ENCODE measurements at places on chromosomes 11 and 22.

GRCh38 chr11:113289431-113290187 lies 24.8 kb upstream of the TTC12 start:
- peak; percentile 25 for DNase-seq

DNA sequence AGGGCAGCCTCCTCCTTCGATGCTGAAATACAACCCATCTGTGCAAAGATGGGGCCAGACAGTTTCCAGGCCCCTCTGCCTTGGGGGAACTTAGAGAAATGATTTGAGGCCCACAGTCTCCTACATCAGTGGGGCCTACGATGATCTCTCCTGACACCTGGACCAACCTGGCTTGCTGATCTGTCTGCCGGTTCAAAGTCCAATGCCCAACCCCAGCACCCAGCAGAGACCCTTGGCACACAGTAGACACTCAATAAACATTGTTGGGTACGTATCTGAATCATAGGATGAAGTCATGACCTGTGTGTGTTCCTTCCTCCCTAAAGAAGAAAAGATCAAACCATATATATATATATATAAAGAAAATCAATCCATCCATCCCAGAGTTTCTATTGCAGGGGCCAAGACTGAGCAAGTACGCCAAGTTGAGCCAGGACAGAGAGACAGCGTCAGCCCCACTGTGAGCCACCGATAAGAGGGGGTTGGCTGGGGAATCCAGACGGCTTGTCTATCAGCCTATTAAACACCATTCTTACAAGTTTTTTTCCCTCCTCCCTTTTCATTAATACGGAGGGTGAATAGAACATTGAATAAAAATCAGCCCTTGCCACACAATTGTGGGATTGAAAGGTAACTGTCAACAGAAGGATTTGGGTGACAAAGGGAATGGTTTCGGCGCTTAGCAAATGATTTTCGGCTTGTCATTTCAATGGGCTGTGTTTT lies 244.1 kb downstream of the MN1 start:
- DNase-seq, result no peak

DNA sequence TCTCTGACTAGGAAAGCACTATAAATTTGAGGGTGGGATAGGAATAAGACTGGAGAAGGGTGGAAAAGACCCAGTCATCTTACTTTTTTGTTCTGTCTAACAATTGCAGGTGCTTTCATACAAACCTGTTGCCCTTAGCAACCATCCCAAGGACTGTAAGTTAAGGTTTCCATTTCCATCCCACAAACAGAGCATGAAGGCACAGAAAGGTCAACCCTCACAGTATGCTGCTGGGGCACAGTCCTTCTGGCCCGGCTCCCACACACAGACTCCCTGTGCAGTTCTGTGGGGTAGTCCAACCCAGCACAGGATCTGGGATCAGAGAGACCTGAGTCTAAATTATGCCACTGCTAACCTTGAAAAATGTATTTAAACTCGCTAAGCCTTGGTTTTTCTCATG lies 38.4 kb upstream of the ETS1 start:
- no peak for DNase-seq

DNA sequence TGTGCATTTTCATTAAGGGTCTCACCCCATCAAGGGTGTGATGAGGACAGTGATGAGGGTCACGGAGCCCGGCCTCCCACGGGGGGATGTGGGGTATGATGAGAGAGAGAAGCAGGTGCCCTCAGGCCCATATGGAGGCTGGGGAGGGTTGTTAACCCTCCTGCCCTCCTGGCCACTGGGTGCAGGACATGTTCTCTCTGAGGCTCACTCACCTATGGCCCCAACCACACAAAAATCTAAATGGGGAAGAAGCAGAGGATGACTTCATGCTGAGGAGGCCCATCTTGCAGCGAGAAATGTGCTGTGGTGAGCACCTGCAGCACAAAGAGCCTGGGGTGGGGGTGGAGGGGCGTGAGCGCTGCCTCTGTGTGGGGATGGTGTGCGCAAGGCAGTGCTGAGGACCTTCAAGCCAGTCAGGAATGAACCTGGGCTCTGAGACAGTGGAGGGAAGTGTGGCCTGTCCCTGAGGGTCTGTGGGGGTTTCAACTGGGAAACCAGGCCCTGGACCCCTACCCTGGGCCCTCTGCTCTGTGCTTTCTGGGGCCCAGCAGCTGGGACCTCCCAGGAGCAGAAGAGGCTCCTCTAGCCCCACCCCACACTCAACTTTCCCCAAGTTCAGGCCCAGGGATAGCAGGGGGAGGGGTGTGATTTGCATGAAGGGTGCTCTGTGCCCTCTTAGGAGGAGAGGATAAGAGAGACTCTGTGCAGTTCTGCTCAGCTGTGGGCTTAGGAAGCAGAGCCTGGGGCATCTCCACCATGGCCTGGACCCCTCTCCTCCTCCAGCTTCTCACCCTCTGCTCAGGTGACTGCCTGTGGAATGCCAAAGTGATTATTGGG lies 43.0 kb upstream of the TOP3B start:
- no peak for DNase-seq

- no peak for DNase-seq
These were observed 92.0 kb downstream of the ZC3H12C start for GRCh38 chr11:110185121-110185591.

GRCh38 chr22:46537946-46538813 lies 760 bp upstream of the CELSR1 start:
- DNase-seq, result no peak

- DNase-seq, result no peak
These were observed 125.5 kb upstream of the SERPIND1 start for GRCh38 chr22:20648306-20648903.

DNA sequence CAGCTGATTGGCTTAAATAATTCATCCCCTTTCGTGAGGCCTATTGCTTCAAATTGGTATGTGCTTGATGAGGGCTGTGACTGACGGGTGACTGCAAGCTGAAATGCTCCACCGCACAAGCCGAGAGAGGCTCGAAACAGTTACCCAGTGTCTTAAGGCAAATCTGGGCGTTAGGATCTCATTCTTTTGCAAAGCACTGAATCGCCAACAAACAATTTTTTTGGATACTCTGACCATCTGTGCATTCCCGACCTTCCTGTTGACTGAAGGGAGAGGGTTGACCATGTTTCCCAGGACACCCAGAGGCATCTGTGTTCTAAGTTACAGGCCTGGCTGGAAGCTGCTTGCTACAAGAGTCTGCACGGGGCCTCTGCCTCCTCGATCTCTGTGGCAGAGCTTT lies 32.1 kb downstream of the CACNG2 start:
- DNase-seq, result no peak

DNA sequence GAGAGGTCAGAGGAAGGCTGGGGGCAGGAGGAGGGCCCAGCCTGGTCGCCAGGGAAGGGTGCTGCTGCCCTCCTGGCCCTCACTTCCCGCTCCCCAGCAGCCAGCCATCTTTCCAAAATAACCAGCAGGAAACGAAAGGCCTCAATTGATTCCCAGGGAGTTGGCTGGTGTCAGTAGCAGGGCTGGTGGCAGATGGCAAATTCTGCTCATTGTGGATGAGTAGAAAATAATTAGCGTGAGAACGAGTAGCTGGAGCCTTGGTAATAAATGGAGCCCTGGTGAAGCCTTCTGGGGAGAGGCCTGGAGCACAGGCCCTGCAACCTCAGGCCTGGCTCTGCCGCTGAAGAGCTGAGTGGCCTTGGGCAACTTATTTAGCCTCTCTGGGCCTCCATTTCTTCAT lies 31.3 kb downstream of the DAGLA start:
- no peak for DNase-seq

DNA sequence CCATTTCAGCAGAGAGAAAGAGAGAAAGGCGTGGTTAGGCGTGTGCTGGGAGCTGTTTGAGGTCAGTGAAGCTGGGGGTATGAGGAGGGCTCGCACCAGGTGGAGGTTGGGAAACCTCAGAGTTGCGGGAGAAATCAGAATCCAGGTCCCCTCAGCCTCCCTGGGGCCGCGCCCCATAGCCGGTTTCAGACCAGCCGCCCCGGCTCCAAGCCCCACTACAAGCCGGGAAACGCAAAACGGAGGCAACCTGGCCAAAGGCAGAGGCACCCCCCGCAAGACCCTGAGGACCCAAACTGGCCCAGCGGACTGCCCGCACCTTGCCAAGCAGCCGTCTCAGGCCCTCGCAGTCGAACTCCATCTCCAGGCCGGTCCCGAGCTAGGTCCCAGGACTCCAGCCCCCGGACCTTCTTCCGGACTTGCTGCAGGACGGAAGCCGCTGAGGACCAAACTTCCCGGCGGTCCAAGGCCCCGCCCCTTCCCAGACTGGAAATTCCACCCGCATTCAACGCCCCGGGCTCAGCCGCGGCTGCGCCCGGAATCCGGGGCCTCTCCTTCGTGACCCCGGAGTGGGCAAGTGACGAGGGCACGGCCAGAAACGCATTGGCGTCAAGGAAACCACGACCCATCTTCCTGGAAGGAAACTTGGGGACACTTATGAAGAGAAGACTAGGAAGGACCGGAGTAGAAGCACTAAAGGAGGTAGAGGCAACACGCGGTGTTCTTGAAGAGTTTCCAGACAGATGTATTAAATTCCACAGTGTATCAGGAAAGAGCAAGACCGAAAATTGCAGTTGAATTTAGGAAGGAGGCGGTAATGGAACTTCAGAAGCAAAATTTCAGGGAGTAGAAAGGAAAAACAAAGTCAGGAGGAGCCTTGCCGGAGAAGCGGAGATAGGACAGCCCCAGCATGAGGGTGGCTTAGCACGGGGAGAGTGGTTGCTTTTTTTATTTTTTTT lies at the start of gene UEVLD:
Gene UEVLD (minus strand): TSS at position 438 of the 956 bp plus-strand sequence. CDS start 80 bp downstream, at position 358.
- DNase-seq, result peak; percentile 75

DNA sequence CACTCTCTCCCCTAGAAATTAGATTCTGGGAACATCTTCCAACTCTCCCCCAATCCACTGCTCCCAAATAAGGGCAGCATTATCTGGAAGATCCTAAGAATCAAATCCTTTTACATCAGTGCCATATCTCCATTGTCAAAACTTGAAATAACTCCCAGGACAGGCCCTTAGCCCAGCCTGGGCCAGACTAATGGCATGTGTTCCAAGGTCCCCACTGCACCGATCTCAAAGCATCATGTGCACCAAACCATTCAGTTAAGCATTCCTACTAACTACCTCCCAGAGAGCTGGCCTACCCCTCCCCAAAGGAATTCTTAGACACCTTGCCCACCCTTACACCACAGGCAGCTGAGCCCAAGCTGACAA lies 44.2 kb upstream of the POU2AF1 start:
- DNase-seq, result no peak

DNA sequence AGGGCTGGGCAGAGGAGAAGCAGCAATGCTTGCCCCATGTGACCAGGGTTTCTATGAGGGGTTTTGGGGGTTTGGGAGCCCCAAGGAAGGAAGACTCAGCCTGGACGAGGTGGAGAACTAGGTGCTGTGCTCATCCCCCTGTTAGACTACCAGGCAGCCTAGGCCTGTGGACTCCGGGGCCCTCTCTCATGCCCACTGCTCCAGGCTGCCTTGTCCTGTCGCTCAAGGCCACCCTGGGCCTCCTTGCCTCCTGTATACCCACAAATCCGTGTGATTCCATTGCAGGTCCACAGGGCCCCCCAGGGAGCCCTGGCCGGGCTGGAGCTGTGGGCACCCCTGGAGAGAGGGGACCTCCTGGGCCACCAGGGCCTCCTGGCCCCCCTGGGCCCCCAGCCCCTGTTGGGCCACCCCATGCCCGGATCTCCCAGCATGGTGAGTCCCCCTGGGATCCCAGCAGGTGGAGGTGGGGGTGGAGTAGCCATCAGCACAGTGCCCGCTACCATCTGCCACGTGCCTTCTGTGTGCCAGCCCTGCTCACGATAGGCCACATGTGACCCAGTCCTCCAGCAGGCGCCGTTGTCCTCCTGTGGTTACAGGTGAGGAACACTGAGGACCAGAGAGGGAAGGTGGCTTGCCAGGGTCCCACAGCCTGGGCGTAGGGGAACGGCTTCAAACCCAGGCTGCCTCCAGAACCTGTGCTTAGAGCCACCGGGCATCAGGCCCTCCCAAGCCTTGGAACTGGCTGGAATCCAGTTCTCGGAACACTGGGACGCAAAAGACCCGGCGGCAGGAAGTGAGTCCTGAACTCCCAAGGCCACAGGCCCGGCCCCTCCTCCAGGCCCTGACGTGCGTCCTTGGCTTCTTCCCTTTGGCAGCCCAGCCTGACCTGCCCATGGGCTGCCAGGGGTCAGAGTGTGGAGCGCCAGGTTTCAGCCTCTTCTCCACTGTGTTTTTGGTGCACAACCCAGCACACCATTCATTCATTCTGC lies 26.6 kb downstream of the EMID1 start:
- DNase-seq, result no peak

DNA sequence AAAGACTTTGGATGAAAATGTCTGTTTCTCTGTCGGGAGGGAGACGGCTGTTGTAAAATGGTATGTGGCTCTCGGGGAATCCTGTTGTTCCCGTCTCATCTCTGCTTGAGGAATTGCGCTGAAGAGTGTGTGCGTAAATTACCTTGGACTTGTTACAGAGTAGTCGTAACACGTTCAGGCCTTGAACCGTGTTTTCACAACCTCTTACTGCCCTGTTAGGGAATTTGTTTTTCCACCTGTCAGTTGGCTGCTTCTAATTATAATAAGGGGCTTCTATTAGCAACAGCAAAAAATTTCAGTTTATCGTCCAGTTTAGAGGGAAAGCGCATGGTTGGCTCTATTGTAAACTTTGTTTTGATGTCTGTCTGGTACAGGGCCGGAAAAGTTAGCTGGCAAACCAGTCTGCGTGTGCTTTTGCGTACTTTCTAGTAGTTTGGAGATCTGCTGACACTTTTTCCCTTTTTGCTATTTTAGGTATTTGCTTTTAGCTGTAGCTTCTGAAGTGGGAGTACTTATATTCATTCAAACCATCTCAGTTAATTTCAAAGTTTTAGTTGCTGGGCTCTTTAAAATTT lies 1.5 kb downstream of the HIPK3 start:
- DNase-seq, result peak; percentile 55

DNA sequence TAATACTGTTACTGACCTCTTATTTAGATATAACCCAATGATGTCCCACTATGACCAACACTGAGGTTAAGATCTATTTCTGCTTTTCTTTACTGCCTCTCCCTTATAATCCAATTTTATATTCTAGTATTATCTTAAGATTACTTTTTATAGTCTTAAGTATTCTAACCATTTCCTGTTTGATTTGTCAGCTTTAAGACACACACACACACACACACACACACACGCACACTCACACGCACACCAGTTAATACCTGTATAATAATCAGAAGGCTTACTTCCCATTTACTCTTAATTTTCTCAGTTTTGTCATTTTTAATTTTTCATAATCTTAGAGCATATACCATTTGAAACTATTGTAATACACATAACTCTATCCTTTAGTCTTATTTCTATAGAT lies 226.0 kb upstream of the C11orf87 start:
- DNase-seq, result no peak

DNA sequence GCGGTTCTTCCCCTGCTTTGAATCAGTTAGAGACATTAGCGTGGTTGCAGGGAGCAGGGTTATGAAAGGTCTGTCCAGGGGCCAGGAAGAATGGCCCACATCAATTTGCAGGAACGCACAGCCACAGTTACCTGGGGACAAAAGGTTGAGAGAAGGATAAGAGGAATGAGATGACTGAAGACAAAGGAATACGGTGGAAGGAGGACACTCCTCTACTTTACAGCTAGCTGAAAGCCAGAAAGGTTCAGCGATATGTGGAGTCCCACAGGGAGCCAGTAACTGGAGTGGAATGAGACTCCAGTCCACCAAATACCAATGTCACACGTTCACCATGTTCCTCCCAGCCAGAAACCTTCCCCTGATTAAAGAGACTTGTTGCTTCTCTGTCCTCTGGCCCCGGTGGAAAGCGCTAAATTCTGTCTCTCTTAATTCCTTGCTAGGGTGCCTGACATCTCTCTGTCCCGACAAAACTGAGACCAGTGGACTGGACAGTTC lies 10.7 kb downstream of the XNDC1N start:
- DNase-seq, result no peak

Measured in DMS79 (cell line).